ENCODE measurements at places on chromosomes 3 and 15.

DNA sequence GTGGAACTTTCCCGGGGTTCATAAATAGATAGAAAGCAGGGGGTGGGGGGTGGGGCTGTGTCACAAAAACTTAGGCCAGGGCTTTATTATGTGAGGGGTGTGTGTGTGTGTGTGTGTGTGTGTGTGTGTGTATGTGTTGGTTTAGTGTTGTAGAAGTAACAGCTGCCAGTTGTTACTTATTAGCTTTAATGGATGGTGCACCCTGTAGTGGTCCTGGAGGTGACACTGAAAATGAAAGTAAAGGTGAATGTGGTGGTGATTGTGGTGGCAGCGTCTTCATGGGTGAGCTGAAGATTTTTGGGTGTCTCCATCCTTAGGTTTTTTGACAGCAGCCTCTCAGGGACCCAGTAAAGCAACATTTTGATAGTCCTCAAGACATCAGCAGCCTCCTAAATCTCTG is 449.9 kb downstream of the PDCD6IP start:
- no peak for DNase-seq

DNA sequence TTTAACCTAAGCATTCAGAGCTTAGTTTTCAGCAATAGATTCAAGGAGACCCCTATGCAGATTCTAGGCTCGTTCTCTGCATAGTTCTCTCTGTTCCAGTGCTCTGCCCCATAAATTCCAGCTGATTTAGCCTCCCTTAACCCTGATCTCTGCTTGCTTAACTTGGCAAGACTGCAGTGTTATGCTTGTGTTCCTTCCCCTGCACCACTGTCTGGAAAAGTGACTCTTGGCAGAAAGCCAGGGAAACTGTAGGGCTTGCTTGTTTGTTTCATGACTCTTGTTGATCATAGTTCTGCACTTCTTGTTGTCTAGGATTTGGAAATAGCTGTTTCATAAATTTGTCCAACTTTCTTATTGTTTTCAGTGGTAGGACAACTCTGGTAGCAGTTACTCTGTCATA is 40.1 kb downstream of the ANAPC13 start:
- no peak for DNase-seq

DNA sequence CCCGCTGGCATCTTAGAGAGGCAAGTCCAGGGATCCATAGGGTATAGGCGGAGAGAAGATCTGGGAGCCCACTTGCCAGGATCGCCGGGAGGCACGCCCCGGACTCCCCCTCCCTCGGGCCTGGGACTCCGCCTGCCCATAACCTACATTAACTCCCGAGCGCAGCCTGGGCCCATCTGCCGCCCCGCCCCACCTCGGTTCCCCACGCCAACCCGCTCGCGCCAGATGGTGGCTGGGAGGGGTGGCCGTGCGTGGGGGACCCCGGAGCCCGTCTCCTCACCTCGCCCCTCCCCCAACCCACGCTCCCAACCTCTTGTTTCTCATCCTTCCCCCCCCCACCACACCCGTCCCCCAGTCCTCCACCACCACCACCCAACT is 1.7 kb upstream of the DLL4 start:
- DNase-seq: no peak

- DNase-seq: no peak
These were observed 5.1 kb downstream of the LSAMP start for GRCh38 chr3:116440196-116440595.

DNA sequence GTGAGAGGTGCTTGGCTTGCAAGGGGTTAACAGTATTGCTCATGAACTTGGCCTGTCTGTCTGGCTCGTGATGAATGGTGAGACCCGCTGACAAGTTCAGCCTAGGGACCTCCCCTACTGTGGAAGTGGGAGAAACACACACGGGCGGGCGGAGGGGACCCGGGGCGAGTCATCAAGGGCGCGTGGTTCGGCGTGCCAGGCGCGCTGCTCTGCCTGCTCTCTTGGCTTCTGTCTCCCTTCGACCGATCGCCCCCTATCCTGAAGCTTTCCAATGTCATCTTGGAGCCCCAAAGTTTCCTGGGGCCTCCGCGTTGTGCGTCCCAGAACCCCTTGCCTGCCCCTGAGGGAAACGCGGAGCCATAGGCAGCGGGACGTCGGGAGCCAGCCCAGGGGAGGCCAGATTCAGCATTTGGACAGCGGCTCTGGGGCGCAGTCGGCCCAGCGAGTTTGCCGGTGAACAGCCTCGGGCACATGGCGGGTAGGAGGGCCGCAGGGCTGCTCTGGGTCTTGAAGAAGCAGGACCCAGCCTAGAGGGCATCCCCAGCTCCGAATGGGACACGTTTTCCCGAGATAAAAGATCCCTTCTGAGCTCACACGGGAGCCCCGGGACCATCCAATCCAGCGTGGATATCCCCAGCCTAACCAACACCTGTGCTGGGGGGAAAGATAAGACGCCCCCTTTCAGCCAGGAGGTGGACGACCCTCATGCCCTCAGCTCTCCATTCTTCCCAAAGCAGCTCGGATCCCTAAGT is 27.0 kb upstream of the POLG start:
- DNase-seq: peak; percentile 36

DNA sequence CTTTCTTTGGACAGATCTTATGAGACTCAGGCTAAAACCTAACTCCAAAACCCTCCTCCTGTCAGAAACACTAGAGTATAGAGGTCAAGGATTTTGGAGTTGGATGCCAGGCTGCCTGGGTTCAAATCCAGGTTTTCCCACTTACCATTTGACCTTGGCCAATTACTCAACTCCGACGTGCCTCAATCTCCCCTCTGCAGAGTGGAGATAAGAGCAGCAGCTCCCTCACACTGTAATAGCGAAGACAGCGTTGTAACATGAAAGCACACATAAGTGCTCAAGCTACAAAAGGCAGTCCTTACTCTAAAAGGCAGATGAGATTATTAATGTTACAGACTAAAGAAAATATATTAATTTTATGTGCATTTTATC is 90.1 kb downstream of the IGF2BP2 start:
- DNase-seq: no peak

- DNase-seq: no peak
These were observed 159.7 kb upstream of the TBL1XR1 start for GRCh38 chr3:177356952-177357351.

DNA sequence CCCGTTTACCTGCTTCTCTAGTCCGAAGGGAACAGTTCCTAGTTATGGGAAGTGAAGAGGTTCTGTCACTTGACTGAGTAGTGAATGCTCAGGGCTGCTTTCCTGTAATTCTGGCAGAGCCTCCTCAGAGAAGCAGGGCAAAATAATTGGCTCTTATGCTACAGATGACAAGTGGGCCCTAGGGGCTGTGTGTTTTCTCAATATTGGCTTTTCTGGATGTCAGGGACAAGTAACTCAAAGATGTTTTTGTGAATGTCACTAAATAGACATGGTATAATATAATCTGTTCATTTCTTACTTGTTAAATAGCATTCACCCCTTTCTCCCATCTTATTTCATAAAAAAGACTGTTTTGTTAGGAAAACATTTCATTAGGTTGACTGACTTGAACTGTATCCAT is 40.1 kb downstream of the SGO1 start:
- DNase-seq: no peak

DNA sequence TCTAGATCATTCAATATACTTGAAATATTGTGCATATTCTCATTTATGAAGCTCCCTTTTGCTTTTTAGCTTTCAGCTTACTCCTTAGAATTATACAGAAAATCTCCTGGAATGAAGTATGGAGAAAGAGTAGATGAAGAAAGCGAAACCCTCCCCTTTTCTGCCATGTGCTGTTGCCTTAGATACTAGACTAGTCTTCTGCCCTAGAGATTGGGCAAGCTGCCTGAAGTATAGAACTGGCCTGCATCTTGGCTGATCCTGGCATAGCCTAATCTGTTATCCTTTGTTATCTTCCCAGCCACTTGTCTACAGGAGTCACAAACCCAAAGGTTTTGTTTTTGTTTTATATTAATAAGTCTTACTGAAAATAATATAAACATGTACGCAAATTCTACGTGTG is 138.8 kb downstream of the RBPMS2 start:
- DNase-seq: no peak

Data from activated T-helper 9 cell treated with anti-CD3 and anti-CD28 coated beads, Interleukin-2, amount 50 U/mL, for 16 hours (primary cell).